Pons (tissue), 1 donor: ENCODE measurements at places on chromosomes 5 and 9.
A peak's percentile ranks its signal among the peaks of the same experiment; 100 is the strongest.

DNA sequence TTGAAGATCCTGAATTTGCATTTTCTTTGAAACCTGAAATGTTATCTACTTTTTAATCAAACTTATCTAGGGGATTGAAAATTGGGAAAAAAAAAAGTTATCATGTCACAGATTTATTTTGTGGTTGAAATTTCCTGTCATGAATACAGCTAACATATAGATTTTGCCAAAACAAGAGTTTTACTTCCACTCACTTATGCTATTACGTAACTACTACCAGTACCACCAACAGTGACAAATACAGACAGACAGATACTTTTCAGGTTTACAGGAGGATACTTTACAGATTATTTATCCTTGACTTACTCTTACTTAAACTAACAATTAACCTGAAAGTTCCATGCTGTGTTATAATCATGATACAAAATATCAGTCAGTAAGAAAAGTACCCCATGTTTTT lies 6.8 kb upstream of the MRPS30 start:
- no peak for DNase-seq

DNA sequence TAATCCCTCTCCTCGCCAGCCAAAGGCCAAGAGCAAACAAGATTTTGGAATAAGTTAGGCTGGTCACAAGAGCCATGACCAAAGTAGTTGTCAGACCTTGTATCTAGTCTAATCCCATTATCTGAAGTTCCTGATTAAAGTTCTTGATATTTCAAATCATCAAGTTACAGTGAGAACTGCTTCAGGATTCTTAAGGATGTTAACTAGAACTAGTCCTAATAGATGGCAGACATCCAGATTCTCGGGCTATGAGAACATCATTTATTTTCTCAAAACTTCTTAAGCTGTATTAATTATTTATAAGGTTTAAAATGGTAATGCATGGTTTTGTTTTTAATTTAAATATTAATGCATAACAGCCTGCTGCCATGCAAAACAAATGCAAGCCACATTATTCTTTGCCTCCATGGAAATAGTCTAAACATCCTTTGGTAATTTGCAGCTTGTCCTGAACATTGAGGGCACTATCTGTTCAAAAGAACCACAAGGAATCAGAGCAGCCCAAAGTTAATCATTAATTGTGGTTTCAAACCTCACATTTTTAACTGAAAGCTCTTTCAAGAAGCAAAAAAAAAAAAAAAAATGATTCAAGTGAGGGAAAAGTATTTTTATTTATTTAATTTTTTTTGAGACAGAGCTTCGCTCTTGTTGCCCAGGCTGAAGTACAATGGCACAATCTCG lies 95.1 kb downstream of the TTC39B start:
- DNase-seq: peak; percentile 17

DNA sequence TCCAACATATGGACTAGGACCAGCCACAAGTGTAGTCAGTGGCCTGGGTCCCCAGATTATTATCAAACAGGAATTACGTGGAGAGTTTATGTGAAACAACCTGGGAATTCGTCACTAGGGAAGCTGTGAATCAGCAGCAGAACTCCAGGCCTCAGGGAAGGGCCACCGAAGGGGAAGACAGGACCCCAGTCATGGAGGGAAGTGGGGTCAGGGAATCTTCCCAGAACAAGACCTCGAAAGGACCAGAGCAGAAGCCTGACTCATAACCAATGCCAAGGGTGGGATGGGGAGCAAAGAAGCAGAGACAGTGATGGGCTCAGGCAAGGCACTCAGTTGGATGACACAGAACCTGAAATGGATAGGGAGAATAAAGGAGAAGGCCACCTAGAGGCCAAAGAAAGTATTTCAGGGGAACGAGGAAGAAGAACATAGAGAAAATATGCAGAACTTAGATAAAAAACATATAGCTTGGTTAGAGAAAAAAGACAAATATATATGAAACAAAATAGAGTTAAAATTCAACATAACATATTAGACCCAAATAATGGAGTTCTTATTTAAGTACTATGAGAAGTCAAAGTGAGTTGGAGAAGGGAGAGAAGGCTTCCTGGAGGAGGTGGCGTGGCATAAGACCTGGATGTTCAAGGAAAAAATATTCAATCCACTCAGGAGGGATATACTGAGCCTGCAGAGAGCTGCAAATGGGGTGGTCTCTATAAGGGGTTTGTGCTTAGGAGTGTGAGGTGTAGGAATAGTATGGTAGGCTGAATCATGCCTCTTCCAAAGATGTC lies 66.7 kb upstream of the CAST start:
- DNase-seq: no peak

- DNase-seq: peak; percentile 62
Measured at GRCh38 chr9:110638381-110638954, 30.1 kb upstream of the MUSK start.

DNA sequence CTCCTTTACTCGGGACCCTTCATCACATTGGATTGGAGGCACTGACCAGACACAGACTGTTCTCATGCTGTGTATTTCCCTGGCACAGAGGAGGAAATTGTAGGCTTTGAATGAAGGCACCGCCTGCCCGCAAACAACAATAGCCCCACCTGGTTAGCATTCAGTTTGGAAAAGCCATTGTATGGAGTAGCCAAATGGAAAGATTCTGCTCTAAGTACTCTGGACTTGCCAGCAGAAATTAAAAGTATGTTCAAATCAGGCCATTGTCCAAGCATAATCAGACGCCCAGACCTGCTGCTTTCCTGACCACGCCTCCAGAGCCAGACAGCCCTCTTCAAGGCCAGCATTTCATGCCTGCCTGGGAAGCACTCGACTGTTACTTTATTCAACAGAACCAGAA lies 8.0 kb upstream of the SEMA4D start:
- peak; percentile 54 for DNase-seq

- no peak for DNase-seq
Measured at GRCh38 chr5:74094096-74094781, 468.2 kb downstream of the ARHGEF28 start.

GRCh38 chr5:34657988-34658387 lies 1.9 kb downstream of the RAI14 start:
- DNase-seq: no peak

- no peak for DNase-seq
Measured at GRCh38 chr5:72646246-72646866, 139.1 kb upstream of the ZNF366 start.

DNA sequence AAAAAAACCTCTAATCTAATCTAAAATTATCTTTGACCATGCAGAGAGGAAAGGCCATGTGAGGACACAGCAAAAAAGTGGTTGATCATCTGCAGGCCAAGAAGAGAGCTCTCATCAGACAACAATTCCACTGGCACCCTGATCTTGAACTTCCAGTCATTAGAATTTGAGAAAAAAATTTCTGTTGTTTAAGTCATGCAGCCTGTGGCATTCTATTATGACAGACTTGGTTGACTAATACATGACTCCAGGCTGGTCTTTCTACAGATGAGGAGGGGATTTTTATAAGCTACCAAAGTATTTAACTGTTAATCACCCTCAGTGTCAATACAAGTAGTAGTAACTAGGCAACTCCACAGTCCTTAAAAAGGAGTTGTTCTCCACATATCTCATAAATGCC lies 358.5 kb upstream of the RGMB start:
- no peak for DNase-seq

DNA sequence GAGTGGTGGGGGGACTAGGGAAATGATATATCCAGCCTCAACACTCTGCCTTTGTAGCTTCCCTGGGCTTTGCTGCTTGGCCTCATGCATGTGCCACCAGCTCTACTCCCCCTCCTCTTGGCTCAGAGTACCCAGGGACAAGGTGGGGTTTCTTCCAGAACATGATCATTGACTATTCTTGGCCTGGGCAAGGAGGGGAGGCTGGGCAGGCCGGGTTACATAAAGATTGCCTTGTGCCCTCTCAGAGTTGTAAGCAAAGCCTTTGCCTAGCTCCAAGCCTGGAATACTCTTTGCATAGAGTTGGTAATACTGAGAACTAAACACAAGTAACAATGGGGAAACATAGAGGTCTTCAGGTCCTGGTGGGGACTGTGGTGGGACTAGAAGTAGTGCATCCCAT lies 11.9 kb downstream of the ADRB2 start:
- no peak for DNase-seq

GRCh38 chr9:78363221-78363620 lies 66.3 kb downstream of the PSAT1 start:
- no peak for DNase-seq

- no peak for DNase-seq
Measured at GRCh38 chr5:116655431-116655830, 80.8 kb upstream of the SEMA6A start.

DNA sequence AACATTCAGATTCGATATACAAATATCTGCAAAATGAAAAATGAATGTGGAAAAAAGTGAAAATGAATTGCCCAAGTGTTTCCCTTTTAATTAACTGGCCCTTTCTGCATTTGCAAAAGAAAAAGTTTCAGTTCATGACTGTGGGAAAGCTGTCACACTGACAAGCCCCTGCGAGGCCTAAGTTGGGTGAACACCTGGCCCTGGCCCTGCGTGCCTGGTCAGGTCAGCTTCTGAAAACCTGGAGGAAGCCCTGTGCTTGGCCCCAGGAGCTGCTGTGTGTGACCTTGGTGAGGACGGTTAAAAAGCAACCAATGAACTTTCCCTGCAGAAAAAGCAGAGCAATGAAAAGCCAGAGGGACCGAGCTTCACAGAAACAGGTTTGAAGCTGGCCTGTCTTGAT lies 41.0 kb upstream of the SHC3 start:
- DNase-seq: no peak

DNA sequence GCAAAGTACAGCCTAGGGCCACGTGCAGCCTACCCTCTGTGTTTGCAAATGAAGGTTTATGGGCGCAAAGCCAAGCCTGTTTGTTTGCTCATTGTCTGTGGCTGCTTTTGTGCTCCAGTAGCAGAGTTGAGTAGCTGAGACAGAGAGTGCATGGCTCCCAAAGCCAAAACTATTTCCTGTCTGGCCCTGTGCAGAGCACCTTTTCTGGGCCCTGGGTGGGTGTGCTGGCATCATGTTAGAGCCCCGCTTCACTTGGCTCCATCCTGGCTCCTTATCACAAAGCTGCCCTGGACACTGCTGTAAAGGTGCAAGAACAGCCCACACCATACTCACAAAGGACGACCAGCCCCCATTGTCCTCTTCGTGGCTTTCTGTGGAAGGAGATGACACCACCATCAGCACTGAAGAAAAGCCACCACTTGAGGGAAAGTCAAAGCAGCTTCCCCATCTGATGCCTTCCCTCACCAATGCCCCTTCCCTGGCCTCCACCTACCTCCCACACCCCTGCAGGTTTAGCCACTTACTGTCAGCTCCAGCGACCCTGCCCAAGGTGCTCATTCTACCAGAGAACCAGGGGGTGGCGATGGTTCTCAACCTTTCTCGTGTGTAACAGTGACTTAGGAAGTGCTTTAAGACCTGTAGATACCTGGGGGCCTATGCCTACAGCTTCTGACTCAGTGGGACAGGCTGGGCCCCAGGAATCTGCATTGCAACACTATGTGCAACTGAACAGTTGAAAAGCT lies 23.4 kb downstream of the LCP2 start:
- peak; percentile 62 for DNase-seq

DNA sequence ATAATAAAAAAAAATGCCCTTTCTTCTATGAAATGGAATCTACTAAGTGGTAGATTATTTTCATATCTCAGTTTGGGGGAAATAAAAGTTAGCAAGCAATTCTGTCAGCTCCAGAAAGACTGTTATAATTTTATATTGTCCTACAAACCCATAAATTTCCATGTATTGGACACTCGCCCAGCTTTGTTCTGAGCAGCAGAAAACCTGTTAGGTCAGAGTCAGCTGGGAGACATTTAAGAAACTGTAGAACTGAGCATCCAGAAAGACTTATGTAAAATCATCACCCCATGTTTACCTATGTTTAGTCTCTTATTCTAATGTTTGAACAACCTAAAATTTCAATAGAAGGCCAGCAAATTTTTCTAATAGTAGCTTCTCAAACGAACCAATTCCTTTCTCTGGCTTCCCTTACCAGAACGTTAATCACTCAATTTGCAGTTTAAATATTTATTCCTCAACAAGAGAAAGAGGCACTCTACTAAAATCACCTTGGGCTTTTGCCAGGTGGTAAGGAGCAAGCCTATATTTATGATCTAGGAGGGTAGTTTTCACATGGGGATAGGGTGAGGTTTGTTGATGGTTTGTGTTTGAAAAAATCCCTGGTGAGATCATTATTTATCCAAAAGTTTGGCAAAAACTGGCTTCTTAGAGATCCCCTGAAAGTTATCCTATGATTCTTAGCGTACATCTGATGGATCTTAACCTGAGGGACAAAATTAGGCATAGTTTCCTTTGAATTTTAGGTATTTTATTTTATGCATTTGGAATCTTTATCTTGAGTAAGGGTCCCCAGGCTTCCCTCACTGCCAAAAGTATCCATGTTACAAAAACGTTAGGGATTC lies 34.4 kb downstream of the MACROH2A1 start:
- DNase-seq: no peak

- no peak for DNase-seq
Measured at GRCh38 chr5:69367697-69368279, 1.5 kb downstream of the AK6 start.

DNA sequence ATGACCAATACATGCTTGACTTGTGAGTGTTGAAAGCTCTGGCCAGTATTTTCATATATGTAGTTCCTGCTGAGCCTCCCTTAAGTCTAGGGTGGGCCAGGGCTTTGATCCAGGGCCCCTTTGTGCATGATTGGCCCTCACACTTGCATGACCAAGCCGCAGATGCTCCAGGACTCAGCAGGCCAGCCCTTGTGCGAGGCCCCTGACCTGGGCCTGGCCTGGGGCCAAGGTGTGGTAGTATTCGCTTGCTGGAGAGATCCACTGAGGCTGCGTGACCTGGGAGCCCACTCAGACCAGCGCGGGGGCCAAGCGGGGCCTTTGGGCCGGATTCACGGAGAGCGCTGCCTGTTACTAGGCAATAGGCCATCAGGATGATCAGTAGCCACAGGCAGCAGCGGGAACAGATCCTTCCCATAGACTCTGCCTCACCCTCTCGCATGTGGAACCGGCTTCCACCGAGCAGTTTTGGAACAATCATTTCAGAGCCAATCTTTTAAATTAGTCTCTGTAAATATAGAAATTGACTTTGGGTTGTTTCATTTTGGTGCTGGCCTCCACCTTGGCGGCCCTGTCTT lies 79.0 kb upstream of the PTCH1 start:
- no peak for DNase-seq

- no peak for DNase-seq
Measured at GRCh38 chr9:20043035-20043434, 254.2 kb upstream of the SLC24A2 start.

DNA sequence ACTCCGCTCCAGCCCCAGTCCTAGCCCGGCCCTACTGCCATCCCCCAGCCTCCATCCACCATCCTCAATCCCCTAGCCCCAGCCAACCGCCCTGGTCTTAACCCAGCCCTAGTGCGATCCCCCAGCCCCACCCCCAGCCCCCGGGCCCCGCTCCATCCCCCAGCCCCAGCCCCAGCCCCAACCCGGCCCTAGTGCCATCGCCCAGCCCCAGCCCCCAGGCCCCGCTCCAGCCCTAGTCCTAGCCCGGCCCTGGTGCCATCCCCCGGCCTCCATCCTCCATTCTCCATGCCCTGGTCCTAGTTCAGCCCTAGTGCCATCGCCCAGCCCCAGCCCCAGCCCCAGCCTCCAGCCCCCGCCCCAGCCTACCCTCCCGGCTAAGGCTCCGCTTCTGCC lies 398 bp downstream of the TOR1A start:
- DNase-seq: no peak
